Adrenal gland (tissue), 19 donors: ENCODE measurements at places on chromosomes 4 and X.

- no peak for DNase-seq
Measured at GRCh38 chrX:71989768-71990426, 79.3 kb downstream of the NHSL2 start.

GRCh38 chr4:87961993-87962392 is 13.5 kb upstream of the SPP1 start:
- peak; percentile 64 for DNase-seq

- DNase-seq, result no peak
Measured at GRCh38 chr4:7872264-7872771, 67.3 kb downstream of the AFAP1 start.

- peak; percentile 61 for DNase-seq
Measured at GRCh38 chrX:71053217-71053621, 14.9 kb downstream of the SNX12 start.

- no peak for DNase-seq
Measured at GRCh38 chr4:3190549-3190948, 58.4 kb upstream of the MSANTD1 start.

DNA sequence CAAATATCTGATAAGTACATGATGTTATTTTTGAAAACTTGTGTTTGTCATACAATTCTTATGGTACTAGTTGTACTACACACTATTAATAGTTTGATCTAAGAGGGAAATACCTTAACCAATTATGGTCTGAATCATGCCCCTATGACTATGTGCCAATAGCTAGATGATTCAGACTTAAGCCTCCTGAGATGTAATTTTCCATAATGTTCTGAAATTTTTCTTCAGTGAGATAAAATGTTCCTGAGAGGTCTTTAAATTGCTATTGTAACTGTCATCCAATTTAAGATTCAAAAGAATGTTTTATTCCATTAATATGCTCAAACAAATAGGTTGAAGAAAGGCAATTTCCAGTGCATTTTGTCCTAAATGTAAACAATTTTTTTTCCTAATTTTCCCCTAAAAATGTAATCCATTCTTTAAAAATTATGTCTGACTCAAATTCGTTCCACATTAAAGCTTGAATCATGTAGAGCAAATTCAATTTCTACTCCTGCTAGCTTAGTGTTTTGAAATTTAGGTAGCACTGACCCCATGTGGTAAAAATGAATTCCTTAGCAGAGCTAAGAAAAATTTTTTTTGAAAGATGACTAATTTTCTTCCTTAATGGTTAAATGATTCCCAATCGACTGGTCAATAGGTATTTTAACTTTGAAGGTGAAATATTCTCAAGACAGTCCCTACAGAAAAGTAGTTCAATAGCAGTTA is 49.1 kb downstream of the APOOL start:
- no peak for DNase-seq
